ENCODE measurements at places on chromosomes 3 and 15.

DNA sequence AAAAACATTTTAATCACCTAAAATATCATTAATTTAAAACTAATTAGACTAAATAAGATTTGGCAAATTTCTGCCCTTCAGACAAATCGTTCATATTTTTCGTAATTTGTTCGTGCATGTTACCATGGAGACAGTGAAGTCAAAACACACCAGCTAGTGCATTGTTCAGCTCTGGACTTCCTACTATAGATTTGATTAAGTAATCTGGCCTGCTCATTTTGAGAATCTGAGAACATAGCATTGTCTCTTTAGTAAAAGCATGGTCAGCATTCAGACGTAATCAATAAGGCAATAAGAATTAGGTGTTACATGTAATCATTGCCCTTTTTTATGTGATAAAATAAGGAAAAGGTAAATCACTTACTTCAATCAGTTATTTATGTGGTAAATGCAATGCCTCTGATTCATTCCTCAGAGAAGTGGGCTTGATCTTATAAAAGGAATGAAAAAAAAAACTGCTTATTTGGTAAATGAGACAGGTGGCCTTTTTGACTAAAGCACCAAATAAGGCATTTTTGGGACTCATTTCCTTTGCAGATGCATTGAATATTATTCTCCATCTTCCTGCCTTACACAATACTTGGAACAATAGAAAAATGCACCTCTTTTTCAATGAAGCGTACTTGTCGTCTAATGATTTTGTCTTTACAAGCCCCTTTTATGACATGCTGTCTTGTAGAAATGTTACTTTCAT lies 84.5 kb upstream of the FNDC3B start:
- DNase-seq, result no peak

DNA sequence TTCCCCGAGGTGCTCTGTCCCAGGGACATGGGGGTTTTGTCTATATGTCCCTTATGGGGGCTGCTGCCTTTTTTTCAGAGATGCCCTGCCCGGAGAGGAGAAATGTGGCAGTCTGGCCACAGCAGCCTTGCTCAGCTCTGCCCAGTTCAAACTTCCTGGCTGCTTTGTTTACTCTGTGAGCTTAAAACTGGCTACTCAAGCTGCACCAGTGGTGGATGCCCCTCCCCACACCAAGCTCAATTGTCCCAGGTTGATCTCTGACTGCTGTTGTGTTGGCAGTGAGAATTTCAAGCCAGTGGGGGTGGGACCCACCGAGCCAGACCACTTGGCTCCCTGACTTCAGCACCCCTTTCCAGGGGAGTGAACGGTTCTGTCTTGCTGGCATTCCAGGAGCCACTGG lies 188.9 kb downstream of the STXBP5L start:
- no peak for DNase-seq

DNA sequence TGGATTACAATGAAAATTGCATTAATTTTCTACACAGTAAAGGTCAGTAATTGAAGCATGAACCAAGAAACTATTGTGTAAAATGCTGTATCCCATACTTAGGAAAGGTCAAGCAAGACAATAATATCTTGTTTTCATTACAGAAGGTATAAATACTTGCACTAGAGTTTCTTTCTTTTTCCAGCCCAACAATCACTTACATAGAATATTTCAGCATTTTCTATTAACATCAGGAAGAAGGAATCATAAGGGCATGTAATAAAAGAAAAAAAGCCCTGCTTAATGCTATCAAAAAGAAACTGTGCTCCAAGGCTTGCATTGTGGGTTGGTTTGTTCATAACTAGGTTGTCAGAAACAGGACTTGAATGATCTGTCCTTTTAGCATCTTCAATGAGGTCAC lies 215.1 kb downstream of the MCTP2 start:
- no peak for DNase-seq

- DNase-seq, result peak; percentile 10
Measured at GRCh38 chr3:159839561-159840379, 148.9 kb upstream of the IL12A start.

DNA sequence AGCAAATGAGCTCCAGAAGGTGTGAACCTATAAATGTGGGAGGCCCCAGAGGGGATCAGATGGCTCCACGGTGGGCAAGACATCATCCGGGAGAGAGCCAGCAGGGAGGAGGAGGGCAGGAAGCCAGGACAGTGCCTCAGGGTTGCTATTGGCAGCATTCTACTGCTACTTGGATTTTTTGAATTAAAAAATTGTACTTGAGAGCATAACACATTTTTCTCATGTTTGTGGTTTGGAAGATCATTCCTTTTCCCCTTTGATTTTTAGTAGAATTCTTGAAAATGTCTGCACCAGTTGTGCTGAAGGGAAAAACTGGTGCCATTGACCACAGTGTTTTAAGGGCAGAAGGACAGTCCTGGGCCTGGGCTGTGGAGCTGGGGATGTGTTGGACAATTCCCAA lies 59.2 kb downstream of the LYZL4 start:
- DNase-seq, result no peak

GRCh38 chr3:75332794-75333193 lies 331.3 kb upstream of the FRG2C start:
- peak; percentile 43 for DNase-seq

DNA sequence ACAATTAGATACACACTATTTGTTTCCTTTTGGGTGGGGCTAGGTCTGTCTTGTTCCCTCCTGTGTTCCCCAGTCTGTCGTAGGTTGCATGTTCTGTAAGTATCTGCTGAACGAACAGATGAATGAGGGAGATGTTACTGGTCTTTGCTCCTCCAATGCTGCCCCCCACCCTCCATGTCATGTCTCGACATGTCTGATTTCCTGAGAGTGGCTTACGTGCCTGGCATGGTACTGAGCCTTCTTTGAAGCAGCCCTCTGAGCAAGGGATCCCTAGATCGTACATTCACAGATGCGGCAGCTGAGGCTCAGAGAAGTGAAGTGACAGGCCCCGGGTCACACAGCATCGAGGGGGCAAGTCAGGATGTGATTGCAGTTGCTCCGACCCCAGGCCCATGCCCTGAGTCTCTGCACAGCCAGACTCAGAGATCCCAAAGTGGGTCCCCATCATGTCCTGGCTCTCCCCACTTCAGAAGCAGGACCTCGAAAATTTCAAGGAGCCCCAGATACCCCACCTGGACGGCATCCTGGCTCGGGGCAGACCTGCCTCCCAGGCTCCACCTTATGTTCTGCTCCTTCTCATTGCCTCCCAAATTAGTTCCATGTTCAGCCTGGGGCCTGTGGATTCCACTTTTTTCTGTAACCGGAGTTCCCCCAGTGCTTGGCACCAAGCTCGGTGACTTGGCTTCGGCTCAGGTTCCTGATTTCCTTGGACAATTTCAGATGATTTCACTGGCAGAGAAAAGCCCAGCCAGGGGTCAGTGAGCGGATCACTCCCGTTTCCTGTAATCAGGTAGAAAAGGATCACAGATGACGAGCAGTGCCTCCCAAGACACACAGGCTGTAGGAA lies 24.7 kb downstream of the GOLGA6L2 start:
- peak; percentile 75 for DNase-seq

GRCh38 chr3:15728766-15729165 lies 69.0 kb downstream of the ANKRD28 start:
- peak; percentile 23 for DNase-seq

- DNase-seq, result no peak
Measured at GRCh38 chr15:67177752-67178151, 76.7 kb downstream of the AAGAB start.

GRCh38 chr3:86420990-86421739 lies 569.8 kb downstream of the VGLL3 start:
- no peak for DNase-seq

GRCh38 chr3:184240384-184241140 lies 8.2 kb downstream of the ALG3 start:
- no peak for DNase-seq

GRCh38 chr3:197974016-197974415 lies 14.0 kb downstream of the LMLN start:
- DNase-seq, result no peak

DNA sequence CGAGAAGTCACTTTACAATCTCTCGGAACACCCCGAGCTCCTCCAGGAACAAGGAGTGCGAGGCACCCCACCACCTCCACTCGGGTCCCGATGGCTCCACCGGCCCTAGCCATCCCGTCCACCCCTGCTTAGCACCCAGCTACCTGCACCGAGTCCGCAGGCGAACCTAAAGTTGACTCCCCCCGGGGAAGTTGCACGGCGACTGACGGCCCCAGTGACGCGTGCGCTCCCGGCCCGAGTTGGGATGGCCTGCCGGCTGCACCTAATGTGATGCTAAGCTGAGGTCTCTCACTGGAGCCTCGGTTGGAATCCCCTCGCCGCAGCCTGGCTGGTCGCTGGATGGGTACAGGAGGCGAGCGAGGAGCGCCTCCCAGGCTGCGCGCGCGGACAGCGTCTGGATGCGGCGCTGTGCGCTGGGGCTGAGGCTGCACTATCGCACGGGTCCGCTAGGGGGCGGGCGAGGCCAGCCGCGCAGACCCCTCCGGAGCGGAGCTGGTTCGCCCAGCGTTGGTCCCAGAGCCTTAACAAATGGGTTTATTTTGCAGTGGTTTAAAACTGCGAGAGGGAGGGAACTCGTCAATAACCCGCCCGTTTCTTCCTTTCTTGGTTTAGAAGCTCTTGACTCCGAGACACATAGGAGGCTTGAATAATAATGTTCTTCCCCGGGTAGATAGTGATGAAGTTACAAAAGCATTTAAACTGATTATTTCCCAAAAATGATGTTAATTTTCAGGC lies at the start of gene OXTR:
TSS of gene OXTR (minus strand) at position 526 of the 735 bp plus-strand sequence. CDS start 1,426 bp downstream, outside the sequence.
- peak; percentile 29 for DNase-seq

DNA sequence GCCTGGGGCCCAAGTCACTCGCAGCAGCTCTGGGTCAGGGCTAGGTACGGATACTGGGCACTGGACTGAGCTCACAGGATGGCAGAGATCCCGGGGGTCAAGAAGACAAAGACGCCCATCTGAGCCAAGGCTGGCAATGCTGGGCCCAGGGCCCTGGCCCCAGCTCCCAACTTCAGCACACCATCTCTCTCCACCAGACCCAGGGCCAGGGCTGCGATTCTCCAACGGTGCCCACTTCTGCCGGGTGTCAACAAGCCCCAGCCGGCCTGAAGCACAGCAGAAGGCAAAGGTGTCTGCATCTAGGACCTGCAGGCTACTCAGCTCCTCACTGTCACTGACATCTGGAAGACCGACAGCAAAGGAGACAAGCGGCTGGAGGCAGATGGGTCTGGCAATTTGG lies 8.6 kb downstream of the WDR73 start:
- no peak for DNase-seq

- DNase-seq, result no peak
Measured at GRCh38 chr15:79195802-79196201, 86.7 kb upstream of the ANKRD34C start.

GRCh38 chr3:55782351-55782750 lies 295.2 kb upstream of the WNT5A start:
- DNase-seq, result no peak

- no peak for DNase-seq
Measured at GRCh38 chr3:97938444-97938843, 33.8 kb downstream of the RIOX2 start.

DNA sequence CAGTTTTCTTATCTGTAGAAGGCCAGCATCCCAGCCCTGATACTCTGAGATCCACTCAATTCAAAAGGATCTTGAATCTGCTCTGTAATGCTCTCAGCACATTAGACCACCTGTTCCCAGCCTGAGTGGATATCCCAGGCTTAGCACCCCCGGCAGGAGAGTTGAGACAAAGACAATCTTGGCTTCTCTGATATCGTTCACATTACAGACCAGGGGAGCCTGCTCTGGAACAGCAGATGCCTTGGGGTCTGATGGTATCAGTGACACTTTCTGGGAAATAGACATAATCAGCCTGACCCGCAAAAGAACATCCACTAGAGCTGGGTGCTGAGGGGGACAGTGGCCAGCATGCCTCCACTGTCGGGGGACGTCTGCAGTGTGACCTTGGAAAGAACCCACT lies 70.6 kb downstream of the BDH1 start:
- no peak for DNase-seq

DNA sequence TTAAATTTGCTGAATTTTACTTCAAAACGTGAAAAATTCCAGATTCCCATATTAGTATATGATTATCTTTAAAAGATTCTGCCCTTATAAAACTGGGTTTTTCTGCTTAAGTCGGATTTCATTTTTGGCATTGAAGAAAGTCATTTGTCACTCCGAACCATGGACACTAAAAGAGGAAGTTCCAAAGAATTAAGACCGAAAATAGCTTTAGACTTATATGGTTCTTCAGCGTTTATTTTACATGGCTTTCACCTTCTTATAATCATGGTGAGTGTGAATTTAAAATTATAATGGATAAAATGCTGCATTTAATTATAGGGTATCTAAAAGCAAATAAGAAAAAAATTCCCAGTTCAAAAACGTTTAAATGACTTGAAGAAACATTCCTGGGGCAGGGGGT lies 1.0 kb downstream of the C3orf38 start:
- no peak for DNase-seq

DNA sequence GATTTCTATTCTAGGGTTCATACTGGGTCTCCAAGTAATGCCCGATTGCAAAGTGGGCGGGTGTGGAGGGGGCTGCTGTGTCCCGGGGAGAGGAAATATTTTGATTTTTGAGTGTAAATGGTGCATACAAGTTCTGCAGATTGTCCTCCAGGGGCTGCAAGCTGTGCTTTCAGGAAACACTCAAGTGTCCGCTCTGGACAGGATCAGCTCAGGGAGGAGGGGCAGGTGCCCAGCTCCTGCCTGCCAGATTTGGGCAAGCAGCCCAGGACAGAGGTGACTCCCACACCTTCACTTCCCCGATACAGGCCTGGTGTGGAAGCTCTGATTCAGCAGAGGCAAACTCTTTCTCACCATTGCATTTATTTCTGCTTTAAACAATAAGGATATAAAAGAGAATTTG lies 142.7 kb downstream of the ALDH1A2 start:
- no peak for DNase-seq

DNA sequence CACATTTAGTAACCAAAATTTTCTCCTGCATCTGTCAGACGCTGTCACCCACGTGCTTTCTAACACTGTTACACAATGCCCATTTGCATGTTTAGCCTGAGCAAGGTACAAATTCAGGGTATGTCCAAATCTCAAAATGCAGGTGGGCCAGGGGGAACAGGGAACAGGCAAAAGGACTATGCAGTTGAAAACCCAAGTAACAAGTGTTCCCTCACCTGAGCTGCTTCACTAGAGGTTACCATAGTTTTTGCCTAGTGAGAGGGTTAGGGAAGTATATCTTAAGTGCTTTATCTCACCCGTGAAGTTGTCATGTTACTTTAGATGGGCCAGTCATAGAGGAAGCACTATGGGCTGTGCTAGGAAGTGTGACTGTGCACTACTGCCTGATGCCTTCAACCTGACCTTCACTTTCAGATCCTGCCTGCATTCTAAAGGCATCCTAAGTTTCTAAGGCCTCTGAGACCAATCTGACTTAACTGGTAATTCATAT lies 6.0 kb upstream of the TMEM87A start:
- DNase-seq, result no peak

GRCh38 chr3:187889601-187890404 lies 144.5 kb upstream of the BCL6 start:
- DNase-seq, result peak; percentile 37

GRCh38 chr15:74383695-74384565 lies 16.5 kb upstream of the CYP11A1 start:
- no peak for DNase-seq

DNA sequence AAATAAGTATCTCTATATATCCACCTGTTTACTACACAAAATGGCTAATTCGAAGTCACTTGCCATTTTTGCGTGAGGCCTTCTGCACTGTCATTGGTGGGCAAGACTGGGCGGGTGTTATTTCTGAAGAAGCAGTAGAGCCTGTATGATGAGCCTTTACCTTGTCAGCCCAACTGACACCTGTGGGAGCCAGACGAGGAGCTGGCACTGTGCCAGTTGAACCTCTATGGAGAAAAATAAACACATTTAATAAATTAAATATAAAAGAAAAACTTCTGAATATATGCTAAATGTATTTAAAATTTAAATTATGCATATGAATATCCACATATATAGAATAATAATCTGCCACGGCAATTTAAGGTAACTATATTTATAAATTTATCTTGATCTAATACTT lies 109.9 kb downstream of the SCAPER start:
- no peak for DNase-seq

Data from adrenal gland (tissue), 19 donors.